Activated CD4-positive, CD25-positive, alpha-beta regulatory T cell (primary cell): ENCODE measurements at places on chromosomes 7 and 10.

DNA sequence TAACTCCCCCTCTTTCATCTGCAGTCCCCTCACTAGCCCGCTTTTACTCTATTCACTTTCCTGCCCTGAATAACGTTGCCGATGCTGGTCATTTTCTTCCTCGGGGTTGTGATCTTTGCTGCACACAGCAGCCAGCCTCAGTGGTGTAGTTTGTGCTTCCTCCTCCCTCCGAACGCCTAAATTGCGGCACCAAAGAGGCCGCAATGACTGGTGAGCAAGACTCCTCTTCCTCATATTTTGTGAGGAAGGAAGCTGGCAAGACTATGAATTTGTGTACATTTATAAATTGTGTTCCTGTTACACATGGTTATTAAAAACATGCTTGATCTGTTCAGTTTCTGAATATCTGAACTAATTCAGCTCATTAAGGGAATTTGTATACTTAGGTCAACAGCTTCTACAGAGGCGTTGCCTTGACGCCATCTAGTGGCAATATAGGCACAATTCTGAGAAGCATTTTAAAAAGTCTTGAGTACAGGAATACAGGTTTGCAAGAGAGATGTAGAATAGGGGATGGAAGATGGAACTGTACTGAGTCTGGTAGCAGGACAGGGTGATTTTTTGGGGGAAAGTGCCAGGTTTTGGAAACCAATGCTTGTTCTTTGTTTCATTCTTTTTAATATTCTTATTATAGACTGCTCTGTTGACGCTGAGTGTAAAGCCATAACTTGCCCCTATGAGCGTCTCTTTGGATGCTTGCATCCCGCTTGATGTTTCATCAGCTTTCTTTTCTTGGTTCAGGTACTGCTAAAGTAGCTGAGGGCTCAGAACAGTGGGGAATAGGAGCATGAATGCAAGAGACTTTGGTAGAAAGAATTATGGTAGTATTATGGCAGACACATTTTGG is 4.1 kb upstream of the TAS2R5 start:
- DNase-seq = no peak

- DNase-seq = no peak
Measured at GRCh38 chr7:148241700-148242293, 348.8 kb upstream of the C7orf33 start.

DNA sequence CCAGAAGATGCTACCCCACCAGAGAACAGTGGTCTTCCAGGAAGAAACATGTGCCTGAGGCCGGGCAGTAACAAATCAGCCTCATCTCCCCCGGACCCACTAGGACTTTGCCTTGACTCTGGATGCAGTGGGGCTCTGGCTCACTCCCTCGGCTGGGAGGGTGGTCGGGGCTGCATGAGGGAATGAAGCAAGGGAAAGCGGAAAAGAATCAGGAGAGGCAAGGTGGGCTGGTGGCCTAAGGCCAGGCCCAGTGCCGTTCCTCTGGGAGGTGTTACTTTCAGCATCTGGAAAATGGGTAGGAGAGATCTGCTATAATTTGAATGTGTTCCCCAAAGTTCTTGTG is 51.8 kb downstream of the CLEC2L start:
- no peak for DNase-seq

GRCh38 chr7:122307228-122307621 is 2.7 kb upstream of the FEZF1 start:
- no peak for DNase-seq

GRCh38 chr10:72321248-72322029 is 33.3 kb downstream of the DNAJB12 start:
- no peak for DNase-seq

DNA sequence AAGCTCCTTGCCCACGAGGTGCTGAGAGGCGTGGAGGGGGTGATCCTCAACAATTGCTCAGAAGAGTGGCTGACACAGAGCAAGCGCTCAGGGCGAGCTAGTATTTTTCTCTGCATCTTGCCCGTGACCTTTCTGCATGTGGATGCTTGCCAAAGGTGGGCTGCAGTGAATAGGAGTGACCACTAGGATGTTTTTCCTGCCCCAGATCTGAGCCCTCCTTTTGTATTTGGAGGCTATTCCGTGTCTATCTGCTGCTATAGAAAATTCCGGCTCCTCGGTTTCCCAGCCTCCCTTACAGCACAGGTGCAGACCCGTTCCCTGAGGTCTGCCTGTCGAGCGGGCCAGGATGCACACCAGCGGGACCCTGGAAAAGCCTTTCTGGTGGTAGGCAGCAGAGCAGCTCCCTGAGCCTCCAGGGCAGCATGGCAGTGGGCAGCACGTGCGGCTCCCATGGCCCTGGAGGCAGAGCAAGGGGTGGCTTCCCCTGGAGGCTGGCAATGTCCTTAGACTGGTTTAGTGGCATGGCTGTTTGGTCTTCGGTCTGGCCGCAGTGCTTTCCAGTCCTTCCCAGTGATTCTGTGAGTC is 145.1 kb upstream of the PCBD1 start:
- no peak for DNase-seq

DNA sequence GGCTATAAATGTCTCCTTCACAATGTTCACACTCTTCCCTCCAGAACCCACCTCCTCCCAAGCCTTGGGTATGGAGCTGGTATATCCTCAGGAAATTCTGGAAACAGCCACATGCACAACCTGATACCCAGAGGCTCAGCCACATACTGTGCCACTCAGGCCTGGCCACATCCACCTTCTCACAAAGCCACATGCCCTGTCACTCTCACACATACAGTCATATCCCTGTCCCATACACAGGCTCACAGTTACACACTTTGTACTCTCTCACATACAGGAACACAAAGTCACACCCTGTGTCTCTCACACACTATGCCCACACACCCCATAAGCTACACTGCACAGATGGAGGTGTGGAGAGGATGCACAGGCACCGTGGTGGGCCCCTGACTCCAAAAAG is 10.1 kb downstream of the KCNIP2 start:
- no peak for DNase-seq

DNA sequence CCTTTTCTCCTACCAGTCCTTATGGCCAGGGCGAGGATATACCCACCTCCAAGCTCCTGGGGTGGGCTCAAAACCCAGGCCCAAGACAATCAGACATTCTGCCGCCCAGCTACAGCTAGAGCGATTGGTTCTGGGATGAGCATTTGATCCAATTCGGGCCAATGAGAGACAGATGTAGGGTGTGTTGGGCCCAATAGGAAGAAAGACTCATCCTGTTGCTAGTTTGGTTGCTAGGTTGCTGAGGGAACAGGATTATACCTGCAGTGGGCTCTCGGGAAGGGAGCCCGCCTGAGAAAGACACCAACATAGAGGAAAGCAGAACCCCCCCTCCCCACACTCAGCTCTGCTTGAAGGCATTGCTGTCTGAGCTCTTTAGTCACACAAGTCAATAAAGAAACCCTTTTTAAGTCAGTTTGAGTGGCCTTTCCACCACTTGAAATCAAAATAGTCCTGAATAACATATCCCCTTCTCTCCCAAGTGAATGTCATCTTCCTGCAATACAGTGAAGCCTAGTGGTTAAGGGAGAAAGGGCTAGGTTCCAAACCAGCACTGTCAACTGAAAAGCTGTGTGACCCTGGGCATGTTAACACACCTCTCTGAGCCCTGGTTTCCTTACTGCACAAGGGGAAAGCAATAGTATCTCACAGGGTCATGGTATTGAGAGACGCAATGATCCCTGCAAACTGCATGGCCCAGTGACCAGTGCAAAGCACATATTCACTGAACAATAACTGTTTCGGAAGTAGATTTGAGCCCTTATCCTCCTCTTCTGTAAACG is 21.8 kb downstream of the ITPRIP start:
- DNase-seq = no peak

- DNase-seq = no peak
Measured at GRCh38 chr10:63434866-63435854, 30.6 kb downstream of the JMJD1C start.

DNA sequence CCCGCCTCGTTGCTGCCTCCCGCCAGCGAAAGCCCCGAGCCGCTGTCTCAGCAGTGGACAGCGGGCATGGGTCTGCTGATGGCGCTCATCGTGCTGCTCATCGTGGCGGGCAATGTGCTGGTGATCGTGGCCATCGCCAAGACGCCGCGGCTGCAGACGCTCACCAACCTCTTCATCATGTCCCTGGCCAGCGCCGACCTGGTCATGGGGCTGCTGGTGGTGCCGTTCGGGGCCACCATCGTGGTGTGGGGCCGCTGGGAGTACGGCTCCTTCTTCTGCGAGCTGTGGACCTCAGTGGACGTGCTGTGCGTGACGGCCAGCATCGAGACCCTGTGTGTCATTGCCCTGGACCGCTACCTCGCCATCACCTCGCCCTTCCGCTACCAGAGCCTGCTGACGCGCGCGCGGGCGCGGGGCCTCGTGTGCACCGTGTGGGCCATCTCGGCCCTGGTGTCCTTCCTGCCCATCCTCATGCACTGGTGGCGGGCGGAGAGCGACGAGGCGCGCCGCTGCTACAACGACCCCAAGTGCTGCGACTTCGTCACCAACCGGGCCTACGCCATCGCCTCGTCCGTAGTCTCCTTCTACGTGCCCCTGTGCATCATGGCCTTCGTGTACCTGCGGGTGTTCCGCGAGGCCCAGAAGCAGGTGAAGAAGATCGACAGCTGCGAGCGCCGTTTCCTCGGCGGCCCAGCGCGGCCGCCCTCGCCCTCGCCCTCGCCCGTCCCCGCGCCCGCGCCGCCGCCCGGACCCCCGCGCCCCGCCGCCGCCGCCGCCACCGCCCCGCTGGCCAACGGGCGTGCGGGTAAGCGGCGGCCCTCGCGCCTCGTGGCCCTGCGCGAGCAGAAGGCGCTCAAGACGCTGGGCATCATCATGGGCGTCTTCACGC is 825 bp downstream of the ADRB1 start:
- DNase-seq = no peak

DNA sequence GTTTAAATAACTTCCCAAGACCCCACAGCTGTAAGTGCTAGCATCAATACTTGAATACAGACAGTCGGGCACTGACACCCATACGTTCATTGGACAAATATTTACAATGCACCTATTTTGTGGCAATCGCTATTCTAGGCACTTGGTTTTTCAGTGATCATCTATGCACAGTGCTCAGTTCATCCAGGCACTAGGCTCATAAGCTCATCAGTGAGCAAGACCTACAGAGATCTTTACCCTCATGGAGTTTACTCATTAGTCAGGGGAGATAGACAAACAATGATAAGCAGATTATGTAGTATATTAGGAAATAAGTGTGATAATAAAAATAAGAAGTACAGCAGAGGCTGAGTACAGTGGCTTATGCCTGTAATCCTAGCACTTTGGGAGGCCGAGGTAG is 7.6 kb upstream of the DHTKD1 start:
- no peak for DNase-seq
